ENCODE measurements at places on chromosomes 7 and 10.

DNA sequence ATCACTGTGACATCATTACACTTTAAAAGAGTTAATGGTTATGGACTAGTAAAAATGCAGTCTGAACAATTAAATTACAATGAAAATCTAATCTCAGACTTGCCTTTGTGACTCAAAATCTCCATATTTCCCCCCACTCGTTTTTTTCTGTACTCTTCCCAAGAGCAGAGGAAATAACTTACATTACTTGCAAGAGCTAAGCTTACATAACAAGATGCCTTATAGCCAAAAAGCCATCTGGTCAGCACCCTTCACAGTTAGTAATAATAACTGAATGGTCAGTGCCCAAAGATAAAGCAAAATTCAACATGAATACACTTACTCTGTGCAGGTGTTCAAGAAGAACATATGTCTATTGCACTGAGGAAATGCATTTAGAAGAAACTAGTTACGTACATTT, 1381.5 kb upstream of the CELF2 start:
- DNase-seq = no peak

GRCh38 chr7:82886324-82886723, 276.4 kb downstream of the PCLO start:
- no peak for DNase-seq

DNA sequence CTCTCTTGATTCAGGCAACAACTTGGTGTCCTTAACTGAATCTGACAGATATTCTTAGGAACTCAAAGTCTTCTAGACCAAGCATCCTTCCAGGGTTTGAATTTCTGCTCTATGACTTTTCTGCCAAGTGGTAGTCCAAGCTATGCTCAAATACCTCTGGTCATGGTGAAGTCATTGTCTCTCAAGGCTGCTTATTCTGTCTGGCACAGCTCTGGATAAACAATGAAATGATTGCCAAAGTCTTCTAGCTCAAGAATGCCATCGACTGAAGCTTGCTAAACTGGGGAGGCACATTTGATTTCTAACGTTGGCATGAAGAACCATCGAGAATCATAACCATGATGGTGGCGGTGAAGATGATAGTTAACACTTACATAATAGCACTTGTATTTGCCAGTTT, 116.2 kb upstream of the MKX start:
- DNase-seq = no peak

DNA sequence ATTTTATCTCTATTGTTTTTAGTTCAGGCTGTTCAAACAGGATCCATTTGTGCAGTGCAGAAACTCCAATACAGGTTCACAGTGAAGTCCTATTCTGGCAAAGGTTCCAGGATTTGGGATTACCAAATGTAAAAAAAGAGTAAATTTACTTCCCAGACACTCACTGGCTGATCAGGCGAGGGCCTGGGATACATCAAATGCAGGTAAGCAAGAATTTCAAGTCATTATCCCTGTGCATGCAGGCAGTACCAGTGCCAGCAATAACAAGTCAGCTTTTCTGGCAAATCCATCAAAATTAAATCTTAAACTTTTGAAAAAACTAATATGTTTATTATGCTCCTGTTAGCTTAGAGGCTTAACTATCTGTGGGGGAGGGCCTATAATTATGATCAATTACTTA, 6.3 kb downstream of the CDK6 start:
- no peak for DNase-seq

GRCh38 chr10:124197371-124198124, 104.2 kb upstream of the CHST15 start:
- no peak for DNase-seq

DNA sequence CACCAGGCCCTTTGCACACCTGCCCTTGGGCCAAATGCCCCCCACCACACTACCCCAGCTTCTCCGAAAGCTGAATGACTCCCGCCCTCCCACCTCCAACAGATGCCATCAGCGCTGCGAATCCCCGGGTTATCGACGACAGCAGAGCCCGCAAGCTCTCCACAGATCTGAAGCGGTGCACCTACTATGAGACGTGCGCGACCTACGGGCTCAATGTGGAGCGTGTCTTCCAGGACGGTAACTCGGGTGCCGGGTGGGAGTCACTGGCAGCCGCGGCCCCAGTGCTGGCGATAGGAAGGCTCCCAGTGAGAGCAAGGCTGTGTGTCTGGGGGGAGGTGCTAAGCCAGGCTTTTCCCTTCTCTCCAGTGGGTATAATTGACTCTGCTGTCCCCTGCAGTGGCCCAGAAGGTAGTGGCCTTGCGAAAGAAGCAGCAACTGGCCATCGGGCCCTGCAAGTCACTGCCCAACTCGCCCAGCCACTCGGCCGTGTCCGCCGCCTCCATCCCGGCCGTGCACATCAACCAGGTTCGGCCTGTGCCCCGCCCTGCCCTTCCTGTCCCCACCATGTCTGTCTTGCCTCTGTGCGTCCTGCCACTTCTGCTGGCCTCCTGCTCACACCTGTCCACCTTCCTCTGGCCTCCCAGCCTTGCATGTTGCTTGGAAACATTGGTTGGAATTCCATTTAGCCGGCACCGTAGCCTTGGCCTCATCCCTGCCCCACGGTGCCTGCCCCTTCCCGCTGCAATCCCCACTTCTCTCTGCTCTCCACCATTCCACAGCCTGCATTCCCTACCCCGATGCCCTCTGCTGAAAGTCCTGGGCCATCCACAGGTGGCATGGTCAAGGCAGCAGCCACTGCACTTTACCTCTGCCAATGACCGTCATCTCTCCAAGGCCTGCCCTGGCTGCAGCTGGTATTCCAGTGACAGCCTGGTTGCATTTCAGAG, 32.1 kb downstream of the AGAP3 start:
- DNase-seq = no peak

DNA sequence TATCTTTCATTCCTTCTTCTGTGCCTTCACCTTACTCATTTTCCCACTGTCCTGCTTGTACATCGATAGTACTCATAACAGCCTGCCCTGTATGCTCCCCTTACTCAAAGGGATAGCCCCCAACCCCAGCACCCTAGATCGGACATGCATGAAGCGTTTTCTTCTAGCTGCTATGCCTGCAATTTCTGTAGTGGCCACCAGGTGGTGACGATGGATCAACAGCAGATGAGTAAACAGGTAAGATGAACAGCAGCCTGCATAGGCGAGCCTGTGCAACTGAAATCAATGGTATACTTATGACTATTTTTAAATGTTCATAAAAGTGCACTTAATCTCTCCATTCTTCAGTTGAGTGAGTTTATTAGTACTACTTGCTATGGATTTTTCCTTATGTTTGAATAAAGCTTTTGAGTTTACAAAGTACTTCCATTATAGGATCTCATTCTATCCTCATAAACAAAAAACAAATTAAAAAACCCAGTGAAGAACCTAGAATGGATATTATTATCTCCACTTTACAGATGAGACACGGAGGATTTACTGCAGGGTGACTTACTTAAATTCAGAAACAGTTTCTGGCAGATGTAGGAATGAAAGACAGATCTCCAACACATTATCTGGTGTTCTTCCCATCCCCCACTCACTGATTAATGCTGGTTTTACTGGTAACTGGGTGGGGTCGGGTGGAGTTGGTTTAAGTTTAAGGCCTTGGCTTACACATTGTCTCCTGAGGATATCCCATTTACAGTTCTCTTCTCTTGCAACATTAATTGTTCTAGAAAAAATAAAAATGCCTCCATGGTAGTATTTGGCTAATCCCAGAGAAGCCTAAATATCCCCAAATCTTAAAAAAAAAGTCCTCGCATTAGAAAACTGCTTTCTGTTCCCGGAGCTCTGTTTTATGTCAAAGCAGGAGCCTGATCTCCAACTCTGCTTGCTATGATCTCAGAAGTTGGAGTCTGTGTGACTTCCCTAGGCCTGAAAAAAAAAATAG, 222.1 kb downstream of the GLI3 start:
- peak; percentile 63 for DNase-seq
